ENCODE measurements at places on chromosomes 12 and 14. TPM values are rescaled to one million over a fixed set of nuclear protein-coding genes. Genes with fewer than 3 reads are reported as not detected.

Gene MFAP5
- total RNA-seq: 0.85 TPM

Gene TAS2R9
- total RNA-seq: 0.35 TPM

Gene PKP2
- total RNA-seq: 9.9 TPM

Gene GPD1
- total RNA-seq: 0.69 TPM

Gene GSG1
- total RNA-seq: 5.1 TPM

Gene GRIP1
- 32.4 TPM for total RNA-seq

Gene TAS2R30
- total RNA-seq: 0.52 TPM

Gene KRT83
- total RNA-seq: not detected

Gene NXPH4
- 0.40 TPM for total RNA-seq

Gene MORN3
- total RNA-seq: 3.1 TPM

Gene GPR162
- not detected for total RNA-seq

Gene HOXC12
- not detected for total RNA-seq

Gene AMDHD1
- total RNA-seq: 0.45 TPM

Gene ZDHHC17
- 46.4 TPM for total RNA-seq

Gene ACOT6
- total RNA-seq: not detected

Gene NUAK1
- total RNA-seq: 10.8 TPM

Gene ITGB7
- total RNA-seq: 2.8 TPM

Gene LRRC43
- 1.3 TPM for total RNA-seq

Measured in renal cortical epithelial cell (primary cell).